ENCODE measurements at places on chromosomes 2 and 18. TPM values are rescaled to one million over a fixed set of nuclear protein-coding genes. Genes with fewer than 3 reads are reported as not detected.

Gene PROC
- total RNA-seq, result not detected

Gene DARS1
- 73.8 TPM for total RNA-seq

Gene SERPINB10
- not detected for total RNA-seq

Gene DYNAP
- total RNA-seq, result not detected

Gene RBMS1
- total RNA-seq, result 28.4 TPM

Gene ALPG
- total RNA-seq, result not detected

Gene COBLL1
- total RNA-seq, result 4.0 TPM

Gene C1QL2
- total RNA-seq, result not detected

Gene CAPN14
- total RNA-seq, result 0.47 TPM

Gene TBR1
- total RNA-seq, result 0.09 TPM

Gene DSEL
- total RNA-seq, result 2.7 TPM

Gene RIT2
- total RNA-seq, result not detected

Gene SCTR
- not detected for total RNA-seq

Gene UNC50
- total RNA-seq, result 44.0 TPM

Gene MARCHF7
- 99.1 TPM for total RNA-seq

Gene ATG16L1
- total RNA-seq, result 28.2 TPM

Gene SERPINB12
- total RNA-seq, result not detected

Gene COLEC12
- total RNA-seq, result 2.0 TPM

Gene OBSL1
- 123 TPM for total RNA-seq

Gene GPR148
- not detected for total RNA-seq

Gene MAPK4
- 9.3 TPM for total RNA-seq

Gene RAB6C
- not detected for total RNA-seq

Gene DUSP19
- total RNA-seq, result 4.7 TPM

Gene ADRA2B
- total RNA-seq, result 0.79 TPM

Gene MARCHF4
- total RNA-seq, result 0.86 TPM

Gene CDH20
- total RNA-seq, result 0.63 TPM

Gene IL37
- total RNA-seq, result not detected

Gene UCN
- 1.6 TPM for total RNA-seq

Gene PLB1
- not detected for total RNA-seq

Gene SLC38A11
- total RNA-seq, result not detected

Gene FAM228A
- 0.51 TPM for total RNA-seq
